AG09309 (cell line): ENCODE measurements at places on chromosomes 1 and 21.

GRCh38 chr1:224273641-224274040 is 56.3 kb downstream of the NVL start:
- DNase-seq: peak; percentile 1

DNA sequence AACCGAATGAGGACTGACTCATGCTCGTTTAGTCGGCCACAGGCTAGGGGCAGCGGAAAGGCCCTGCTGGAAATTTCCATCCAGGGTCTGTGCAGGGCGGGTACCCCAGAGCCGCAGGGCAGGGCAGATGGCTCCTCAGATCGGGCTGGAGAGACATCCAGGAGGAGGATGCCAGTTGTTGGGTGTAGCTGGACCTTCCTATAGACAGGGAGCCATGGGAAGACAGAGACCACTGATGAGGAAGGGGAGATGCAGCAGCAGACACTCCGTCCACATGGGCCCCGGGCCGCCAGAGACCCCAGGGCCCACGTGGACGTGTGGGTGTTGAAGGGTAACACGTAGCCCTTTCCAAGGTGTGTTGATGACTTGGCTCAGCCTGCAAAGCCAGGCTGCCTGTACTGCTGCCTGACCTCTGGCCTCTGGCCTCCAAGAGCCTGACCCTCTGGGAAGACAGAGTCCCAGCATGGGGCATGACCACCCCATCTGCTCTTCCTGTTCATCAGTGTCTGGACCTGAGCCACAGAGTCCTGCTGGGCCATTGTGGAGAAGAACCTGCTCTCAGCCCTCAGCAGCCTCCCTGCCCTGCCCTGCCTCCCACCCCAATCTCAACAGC is 4.8 kb downstream of the GNG4 start:
- no peak for DNase-seq

- no peak for DNase-seq
Observed at GRCh38 chr1:92964998-92965397, 3.7 kb upstream of the DIPK1A start.

GRCh38 chr1:17119773-17120480 is 676 bp upstream of the PADI2 start:
- DNase-seq: no peak

- no peak for DNase-seq
Observed at GRCh38 chr1:223739366-223740037, 27.2 kb downstream of the CAPN2 start.

- no peak for DNase-seq
Observed at GRCh38 chr1:45348609-45348965, 8.3 kb upstream of the MUTYH start.

- peak; percentile 14 for DNase-seq
Observed at GRCh38 chr1:214332946-214333798, 52.2 kb downstream of the SMYD2 start.

GRCh38 chr21:34282223-34282622 is 81.6 kb upstream of the KCNE2 start:
- DNase-seq: no peak

GRCh38 chr21:39319814-39320332 is 6.4 kb upstream of the BRWD1 start:
- no peak for DNase-seq

DNA sequence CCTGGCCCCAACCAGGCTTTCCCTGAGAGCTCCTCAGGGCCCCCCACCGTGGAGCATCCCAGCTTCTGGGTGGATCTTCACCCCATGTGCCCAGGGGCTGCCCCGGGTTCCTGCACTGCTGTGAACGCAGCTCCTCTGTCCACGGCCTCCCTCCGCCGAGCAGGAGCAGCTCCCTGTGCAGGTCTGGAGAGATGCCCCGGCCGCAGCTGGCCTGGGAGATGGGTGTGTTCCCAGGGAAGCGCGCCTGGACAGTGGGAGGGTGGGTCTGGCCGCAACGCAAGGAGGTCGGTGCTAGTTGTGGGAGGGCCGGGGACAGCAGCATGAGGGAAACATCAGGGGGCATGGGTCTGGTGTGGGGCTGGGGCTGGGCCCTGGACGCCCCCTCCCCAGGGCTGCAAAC is 71.3 kb downstream of the MORN1 start:
- no peak for DNase-seq

GRCh38 chr21:45473496-45474322 is 68.5 kb downstream of the SLC19A1 start:
- no peak for DNase-seq

- peak; percentile 73 for DNase-seq
Observed at GRCh38 chr1:23555986-23556634, 3.2 kb downstream of the ID3 start.

DNA sequence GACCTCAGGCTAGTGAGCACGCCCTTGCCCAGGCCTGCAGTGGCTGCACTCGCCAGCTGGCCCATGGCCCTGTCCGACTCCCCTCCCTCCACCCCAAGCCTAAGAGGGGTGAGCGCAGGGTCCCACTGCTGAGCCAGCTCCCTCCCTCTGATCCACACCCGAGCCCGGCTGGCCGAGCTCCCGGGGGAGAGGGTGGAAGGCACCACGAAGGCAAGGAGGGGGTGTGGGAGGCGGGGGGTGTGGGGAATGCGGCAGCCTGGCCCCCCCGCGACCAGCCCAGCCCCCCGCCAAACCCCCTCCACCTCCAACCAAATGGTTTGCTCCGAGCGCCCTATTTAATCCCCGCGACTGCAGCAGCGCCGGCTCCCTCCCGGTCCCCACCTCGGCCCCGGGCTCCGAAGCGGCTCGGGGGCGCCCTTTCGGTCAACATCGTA is at the start of gene CADM3:
CADM3 (plus strand) TSS at position 362 of the 434 bp plus-strand sequence. CDS start 151 bp downstream, outside the sequence.
- DNase-seq: no peak

DNA sequence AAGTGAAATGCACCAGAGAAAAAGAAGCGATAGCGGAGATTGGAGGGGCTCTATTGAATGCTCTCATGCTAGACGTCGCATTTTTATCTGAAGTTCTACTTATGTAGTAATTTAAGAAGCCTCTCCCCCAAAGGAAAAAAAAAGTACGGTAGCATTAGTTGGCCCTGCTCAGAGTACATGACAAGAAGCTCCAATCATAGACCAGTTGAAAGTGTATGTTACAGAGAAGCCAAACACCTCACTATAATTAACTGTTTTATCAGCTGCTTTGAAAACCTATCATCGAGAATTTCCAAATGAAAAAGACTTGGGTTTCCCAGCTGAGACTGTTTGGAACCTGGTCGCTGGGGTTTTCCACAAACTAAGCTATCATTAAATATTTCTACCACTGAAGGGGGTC is 19.6 kb upstream of the OVAAL start:
- DNase-seq: no peak

- DNase-seq: no peak
Observed at GRCh38 chr1:52571783-52572182, 18.9 kb upstream of the TUT4 start.

DNA sequence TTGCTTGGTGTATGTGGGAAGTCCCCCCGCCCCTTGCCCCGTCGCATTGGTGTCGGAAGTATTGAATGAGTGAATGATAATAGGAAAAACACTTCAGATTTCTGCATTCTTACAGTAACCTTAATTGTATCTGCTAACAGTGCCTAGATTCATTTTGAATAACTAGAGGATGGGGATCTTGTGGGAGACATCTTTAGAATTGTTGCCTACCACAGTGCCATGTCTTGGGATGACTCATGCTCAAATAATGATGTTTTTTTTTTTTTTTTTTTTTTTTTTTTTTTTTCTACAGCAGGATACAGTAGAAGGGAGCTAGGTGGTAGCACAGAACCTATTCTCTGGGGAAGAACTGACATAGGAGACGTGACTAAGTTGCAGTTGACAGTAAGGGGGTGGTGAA is 237.9 kb downstream of the USP25 start:
- no peak for DNase-seq

- DNase-seq: no peak
Observed at GRCh38 chr1:99279525-99279924, 15.2 kb downstream of the PLPPR4 start.

DNA sequence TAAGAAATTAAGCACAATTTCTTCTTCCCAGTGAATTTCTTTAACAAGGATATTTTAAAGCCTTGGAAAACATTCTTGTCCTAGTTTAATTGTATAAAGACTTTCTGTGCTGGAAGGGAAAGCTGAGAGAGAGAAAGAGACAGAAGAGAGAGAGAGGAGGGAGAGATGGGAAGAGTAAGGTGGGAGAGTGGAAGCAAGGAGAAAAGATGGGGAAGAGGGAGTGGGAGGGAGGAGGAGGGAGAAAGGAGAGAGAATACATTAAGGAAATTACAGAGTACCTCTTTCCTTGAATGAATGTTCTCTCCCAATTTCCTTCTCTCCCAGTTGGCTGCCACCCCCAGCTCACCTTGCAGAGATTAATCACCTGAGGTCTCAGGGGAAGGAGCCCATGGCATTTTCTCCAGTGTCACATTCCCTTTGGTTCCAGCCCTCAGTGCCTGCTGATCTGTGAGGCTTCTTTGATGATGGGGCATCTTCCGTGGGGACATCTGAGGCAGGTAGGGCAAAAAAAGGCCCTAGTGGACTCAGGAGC is 32.4 kb upstream of the KCNA10 start:
- no peak for DNase-seq

DNA sequence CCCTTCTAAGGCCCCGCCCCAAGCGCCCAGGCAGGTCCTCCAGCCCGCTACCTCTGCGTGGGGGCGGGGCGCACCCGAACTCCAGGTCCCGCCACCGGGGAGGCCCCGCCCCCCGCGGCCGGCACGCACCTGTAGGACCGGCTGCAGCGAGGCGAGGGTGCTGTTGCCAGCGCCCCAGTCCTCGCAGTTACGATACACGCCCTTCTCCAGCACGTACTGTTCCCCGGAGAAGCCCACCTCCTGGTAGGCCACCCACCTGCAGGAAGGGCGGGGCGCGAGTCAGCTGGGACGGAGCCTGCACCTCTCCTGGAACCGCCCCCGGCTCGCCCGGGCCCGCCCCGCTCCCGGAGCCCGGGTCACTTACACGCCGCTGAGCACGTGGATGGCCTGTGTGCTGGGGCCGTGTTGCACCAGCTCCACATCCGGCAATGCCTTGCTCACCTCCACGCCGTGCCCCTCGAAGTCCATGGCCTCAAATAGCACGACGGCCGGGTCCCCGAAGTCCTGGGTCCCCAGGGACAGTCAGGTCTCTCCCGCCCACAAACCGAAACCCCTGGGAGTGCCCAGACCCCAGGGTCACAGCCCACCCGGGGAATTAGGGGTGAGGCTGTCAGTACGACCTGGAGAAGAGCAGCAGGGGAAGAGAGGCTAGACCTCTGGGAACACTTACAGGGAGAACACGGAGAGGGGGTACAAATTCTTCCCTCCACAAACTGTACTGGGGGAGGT is 17.3 kb downstream of the CRYBG2 start:
- no peak for DNase-seq

DNA sequence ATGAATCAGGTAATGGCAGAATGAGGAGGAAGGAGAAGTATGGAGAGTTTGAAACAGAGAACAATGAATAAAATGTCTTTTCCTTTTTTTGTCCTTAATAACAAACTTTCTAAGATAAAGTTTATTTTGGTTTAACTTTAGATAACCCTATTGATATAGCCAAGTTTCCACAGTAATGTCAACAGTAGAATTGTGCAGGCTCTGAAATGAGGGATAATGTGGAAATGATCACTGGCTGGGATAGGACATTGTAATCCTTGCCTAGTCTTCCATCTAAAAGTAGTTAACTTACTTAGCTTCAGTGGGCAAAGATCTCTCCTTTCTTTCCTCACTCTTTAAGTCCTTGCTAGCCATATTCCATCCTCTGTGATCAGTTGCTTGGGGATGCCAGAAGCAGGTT is 52.8 kb downstream of the NTMT2 start:
- no peak for DNase-seq

- no peak for DNase-seq
Observed at GRCh38 chr1:110049801-110050601, 15.6 kb downstream of the STRIP1 start.

- no peak for DNase-seq
Observed at GRCh38 chr1:16988210-16988609, 7.8 kb upstream of the MFAP2 start.

GRCh38 chr1:91611483-91611917 is 110.8 kb downstream of the CDC7 start:
- DNase-seq: no peak

DNA sequence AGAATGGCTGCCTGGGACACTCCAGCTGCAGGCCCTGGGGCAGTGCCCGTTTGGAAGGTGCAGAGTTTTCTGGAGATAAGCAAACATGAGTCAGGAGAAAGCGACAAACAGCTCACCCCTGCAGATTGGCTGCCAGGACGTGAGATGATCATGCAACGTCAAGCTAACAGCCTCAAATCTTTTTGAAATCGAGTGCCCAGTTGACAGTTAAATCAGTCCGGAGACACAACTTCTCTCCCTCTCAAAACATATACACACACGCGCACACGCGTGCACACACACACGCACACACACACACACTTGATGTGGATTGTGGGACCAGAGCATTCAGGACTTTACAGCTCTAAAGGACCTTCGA is 49.4 kb downstream of the TENT5C start:
- no peak for DNase-seq

- no peak for DNase-seq
Observed at GRCh38 chr1:179026813-179027669, 1.3 kb downstream of the FAM20B start.

DNA sequence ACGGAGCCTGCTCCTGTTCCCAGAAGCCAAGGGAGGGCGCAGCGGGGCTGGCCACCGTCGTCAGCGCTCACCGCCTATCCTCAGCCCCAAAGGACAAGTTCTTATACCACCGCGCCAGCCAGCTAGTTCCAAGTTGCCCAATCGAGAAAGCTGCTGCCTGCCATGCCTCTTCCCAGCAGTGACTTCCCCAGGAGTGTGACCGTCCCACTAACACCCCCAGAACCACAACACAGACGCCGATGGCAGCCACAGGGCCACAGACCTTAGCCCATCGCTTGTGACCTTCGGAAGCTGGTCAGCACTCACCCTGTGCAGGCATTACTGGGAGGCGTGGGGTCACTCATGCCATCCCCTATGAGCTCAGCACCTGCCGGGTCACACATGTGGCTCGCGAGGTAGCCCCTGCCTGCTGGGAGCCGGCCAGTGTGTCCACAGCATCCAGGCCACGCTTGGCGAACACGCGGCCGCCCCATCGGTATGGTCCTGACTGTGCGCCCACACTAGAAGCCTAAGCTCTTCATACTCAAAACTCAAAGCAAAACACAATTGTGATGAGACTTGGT is 20.1 kb downstream of the NADK start:
- no peak for DNase-seq

- DNase-seq: no peak
Observed at GRCh38 chr1:109760581-109761226, 3.0 kb downstream of the EPS8L3 start.

- DNase-seq: no peak
Observed at GRCh38 chr1:67973051-67973450, 77.4 kb downstream of the DIRAS3 start.

DNA sequence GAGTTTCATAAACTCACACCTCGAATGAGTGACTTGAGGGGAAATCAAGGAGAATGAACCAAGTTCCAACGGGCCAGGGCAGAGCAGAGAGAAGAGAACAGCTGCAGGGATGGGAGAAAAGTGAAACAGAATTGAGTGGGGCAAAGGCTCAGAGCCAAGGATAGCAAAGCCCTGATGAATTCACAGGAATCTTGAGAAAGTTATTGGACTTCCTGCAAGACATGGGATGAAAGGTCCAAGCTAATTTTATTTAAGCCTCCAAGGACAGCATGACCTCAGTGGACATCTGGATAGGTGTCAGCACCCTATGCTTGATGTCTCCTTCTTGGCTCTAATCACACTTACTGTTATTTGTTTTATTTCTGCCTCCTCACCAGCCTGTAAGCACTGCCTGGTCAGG is 43.0 kb upstream of the RAVER2 start:
- DNase-seq: no peak
